Type B pancreatic cell (in vitro differentiated cells): ENCODE measurements at places on chromosomes 5 and 9. TPM values are rescaled to one million over a fixed set of nuclear protein-coding genes. Genes with fewer than 3 reads are reported as not detected.
A peak's percentile ranks its signal among the peaks of the same experiment; 100 is the strongest.

- peaks cover 4% of the 10 kb centered on the region for H3K36me3 ChIP-seq
- no peak overlapping the region for H3K27ac ChIP-seq
- no peaks in the 10 kb centered on the region for H3K27me3 ChIP-seq
Measured at GRCh38 chr5:16808021-16808420, 128.1 kb downstream of the MYO10 start.

DNA sequence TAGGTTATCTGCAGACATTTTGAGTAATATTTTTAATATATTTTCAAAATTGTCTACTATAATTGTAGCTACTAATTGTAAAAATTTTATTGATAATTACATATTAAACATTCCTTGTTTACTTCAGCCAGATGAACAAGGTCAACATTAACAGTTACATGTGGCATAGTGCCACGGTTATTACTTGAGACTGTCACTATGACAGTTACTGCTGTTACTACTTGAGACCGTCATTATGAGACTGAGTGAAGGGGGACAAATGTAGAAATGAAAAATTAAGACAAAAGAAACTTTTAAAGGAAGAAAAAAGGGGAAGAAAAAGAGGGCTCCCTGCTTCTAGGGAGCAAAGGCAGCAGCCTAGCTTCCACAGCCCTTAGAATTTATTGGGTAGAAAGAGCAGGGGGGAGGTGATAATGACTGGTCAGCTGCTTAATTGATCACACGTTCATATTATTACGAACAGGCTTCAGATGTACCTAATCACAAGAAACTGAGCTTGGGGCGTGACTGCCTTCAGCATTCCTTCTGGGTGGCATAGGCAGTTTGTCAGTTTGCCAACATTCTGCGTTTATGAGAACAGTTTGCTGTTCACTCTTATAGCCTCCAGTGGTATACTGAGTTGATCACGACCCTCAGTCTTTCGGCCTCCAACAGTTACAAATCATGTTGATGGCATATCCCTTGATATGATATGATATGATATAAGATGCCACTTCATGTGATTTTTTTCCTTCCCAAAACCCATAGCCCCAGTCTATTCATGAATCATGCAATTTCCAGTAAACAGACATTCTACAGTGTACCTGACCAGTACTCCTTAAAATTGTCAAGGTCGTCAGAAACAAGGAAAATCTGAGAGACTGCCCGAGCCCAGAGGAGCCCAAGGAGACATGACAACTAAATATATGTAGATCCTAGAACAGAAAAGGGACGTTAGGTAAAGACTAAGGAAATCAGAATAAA lies 13.1 kb downstream of the MARCHF6 start:
- H3K36me3 ChIP-seq = peaks cover 20% of the 10 kb centered on the region
- peaks cover 22% of the 10 kb centered on the region for H3K4me1 ChIP-seq
- no peak overlapping the region for H3K4me3 ChIP-seq
- DNase-seq = no peak
- peak overlapping the region; percentile 7 for H3K27ac ChIP-seq
- H3K27me3 ChIP-seq = no peaks in the 10 kb centered on the region

DNA sequence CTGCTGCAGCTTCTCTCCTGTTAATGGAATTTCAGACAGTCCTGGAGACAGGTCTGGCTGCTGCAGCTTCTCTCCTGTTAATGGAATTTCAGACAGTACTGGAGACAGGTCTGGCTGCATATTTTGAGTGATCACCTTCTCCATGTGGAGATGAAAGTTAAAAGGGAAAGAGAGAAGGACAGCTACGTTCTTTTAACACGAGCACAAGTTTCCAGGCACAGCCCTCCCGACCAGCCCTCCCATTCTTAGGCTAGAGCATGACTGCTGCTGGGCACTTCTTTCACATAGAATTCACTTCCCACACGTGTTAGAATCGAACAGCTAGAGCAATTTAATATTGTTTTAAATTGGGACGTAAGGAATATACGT lies 133.3 kb upstream of the DMRT1 start:
- peaks cover 40% of the 10 kb centered on the region for H3K4me1 ChIP-seq
- peak overlapping the region; percentile 69 for H3K27ac ChIP-seq
- no peak for DNase-seq
- H3K27me3 ChIP-seq = no peaks in the 10 kb centered on the region
- peaks cover 27% of the 10 kb centered on the region for H3K36me3 ChIP-seq
- peak overlapping the region; percentile 84 for H3K4me3 ChIP-seq

DNA sequence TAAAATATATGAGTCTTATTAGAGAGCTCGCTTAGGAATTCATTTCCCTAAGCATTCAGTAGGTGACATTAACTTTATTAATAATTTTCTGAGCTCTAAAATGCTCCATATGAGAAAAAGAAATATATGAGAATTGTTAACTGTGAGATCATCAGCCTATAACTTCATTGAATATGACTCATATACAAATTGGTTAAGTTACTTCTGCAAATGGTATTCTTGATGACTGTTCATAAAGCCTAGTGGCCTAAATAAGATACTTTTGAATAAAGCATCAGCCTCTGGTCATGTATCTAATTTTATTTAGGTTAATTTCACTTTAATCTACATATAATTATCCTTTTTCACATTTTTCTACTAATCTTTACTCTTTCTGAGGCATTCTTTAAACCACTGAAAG lies 710.2 kb upstream of the ACO1 start:
- H3K4me3 ChIP-seq = no peak overlapping the region
- no peaks in the 10 kb centered on the region for H3K36me3 ChIP-seq
- no peak for DNase-seq
- no peaks in the 10 kb centered on the region for H3K27me3 ChIP-seq
- no peaks in the 10 kb centered on the region for H3K4me1 ChIP-seq

DNA sequence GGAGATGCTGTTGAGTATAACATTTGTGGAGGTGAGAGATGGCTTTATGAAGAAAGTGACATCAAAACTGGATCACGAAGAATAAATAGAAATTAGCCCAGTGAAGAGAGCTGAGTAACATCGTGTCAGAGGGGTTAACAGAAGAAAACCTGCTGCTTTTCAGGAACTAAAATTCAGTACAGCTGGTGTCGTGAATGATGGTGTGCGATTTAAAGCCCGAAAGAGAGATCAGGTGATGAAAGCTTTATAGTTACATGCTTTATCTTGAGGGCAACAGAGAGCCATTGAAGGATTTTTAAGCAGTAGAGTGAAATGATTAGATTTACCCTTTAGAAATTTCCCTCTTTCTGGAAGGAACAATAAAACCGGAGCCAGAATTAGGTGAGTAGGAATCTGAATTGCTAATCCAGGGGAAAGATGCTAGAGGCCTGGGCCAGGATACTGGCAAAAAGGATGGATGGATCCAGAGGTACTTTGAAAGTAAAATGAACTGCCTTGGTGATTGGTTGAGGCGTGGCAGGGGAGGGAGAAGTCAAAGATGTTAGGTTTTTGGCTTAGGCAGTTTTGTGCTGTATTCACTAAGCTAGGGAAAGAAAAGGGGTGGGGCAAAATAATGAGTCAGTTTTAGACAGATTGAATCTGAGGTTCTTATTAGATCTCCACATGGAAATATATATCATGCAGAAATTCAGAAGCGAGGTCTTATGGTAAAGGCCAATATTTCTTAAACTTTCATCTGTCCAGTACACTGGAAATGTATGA lies 3.4 kb downstream of the LRRC70 start:
- H3K27ac ChIP-seq = no peak overlapping the region
- H3K4me1 ChIP-seq = peaks cover 8% of the 10 kb centered on the region
- H3K27me3 ChIP-seq = no peaks in the 10 kb centered on the region
- no peak overlapping the region for H3K4me3 ChIP-seq

GRCh38 chr9:38682713-38683112 lies 37.2 kb downstream of the FAM240B start:
- no peaks in the 10 kb centered on the region for H3K36me3 ChIP-seq
- no peak overlapping the region for H3K4me3 ChIP-seq
- peaks cover 13% of the 10 kb centered on the region for H3K27me3 ChIP-seq
- DNase-seq = no peak
- H3K4me1 ChIP-seq = peaks cover 17% of the 10 kb centered on the region
- H3K27ac ChIP-seq = no peak overlapping the region

DNA sequence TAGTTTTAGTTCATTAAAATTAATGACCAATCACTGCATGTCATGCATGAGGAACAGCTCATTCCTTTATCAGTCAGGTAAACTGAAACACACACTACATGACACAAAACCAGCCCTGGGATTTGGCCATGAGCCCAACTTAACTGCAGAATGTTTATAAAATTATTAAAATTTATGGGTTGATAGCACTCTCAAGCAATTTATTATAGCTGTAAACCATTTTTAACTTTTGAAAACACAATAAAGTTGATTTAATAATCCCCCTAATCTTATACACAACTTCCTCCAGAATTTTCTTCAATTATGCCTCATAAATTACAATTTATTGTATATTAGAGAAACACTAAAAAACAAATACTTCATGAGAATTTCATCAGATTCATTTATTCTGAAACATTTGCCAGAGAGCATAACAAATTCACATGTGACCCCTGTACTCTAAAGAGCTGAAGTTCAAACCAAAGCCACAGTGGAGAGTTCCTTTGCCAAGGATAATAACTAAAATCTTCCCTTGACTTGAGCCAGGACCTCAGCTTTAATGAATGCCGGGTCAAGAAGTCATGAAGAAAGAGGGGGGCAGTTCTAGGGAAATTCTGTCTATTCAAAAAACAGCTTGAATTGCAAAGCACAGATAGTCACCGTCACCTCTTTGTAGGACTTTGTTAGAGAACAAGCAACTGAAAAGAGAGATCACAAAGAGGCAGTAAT lies 763.7 kb upstream of the GRAMD2B start:
- H3K4me3 ChIP-seq = no peak overlapping the region
- H3K36me3 ChIP-seq = peaks cover 6% of the 10 kb centered on the region

Gene SAXO1
- 0.48 TPM in 1 of 2 replicates, not detected in the other for total RNA-seq

Gene C5orf34
- total RNA-seq = 2.0 and 8.3 TPM in 2 replicates

Gene C5
- 4.9 and 10.0 TPM in 2 replicates for total RNA-seq

Gene PKD2L2
- not detected in 2 replicates for total RNA-seq
